Vagina (tissue), 2 donors: ENCODE measurements at places on chromosomes 3 and 15. TPM values are rescaled to one million over a fixed set of nuclear protein-coding genes. Genes with fewer than 3 reads are reported as not detected.

The THAP10 gene
- total RNA-seq = 2.7 TPM

The PLIN1 gene
- 53.3 TPM for total RNA-seq

The EPB42 gene
- total RNA-seq = not detected

The GOLGA6D gene
- total RNA-seq = not detected

The A4GNT gene
- not detected for total RNA-seq

The ANKRD63 gene
- not detected for total RNA-seq

The ARID3B gene
- total RNA-seq = 15.2 TPM

The SPINT1 gene
- total RNA-seq = 80.3 TPM

The GOLGA8S gene
- not detected for total RNA-seq

The PLA2G4B gene
- 34.1 TPM for total RNA-seq

The FETUB gene
- 3.7 TPM for total RNA-seq

The WWTR1 gene
- total RNA-seq = 181 TPM

The GATM gene
- total RNA-seq = 50.1 TPM

The SLC35G2 gene
- total RNA-seq = 9.3 TPM
